Adrenal gland (tissue), 19 donors: ENCODE measurements at places on chromosomes 7 and 10. TPM values are rescaled to one million over a fixed set of nuclear protein-coding genes. Genes with fewer than 3 reads are reported as not detected.

GRCh38 chr10:112958275-112958995 lies 8.4 kb downstream of the TCF7L2 start:
- DNase-seq, result no peak

PPP1R17 gene
- 0.14 TPM for total RNA-seq

- no peak for DNase-seq
Observed at GRCh38 chr7:15755061-15755460, 68.6 kb upstream of the MEOX2 start.

- no peak for DNase-seq
Observed at GRCh38 chr7:103704701-103705100, 258.7 kb upstream of the SLC26A5 start.

- no peak for DNase-seq
Observed at GRCh38 chr10:110002801-110003523, 4.8 kb upstream of the ADD3 start.

- no peak for DNase-seq
Observed at GRCh38 chr7:25707768-25708620, 444.0 kb upstream of the NFE2L3 start.

GRCh38 chr10:80917636-80918035 lies 379.9 kb downstream of the SH2D4B start:
- DNase-seq, result no peak

GRCh38 chr10:119801176-119801575 lies 71.5 kb downstream of the MCMBP start:
- DNase-seq, result no peak

GRCh38 chr7:127530148-127530547 lies 55.2 kb downstream of the GCC1 start:
- DNase-seq, result no peak

TET1 gene
- total RNA-seq, result 10.0 TPM

CDK14 gene
- total RNA-seq, result 7.9 TPM
